ENCODE measurements at places on chromosomes 2 and 18. TPM values are rescaled to one million over a fixed set of nuclear protein-coding genes. Genes with fewer than 3 reads are reported as not detected.

HOXD12 gene
- 0.24 TPM for polyA plus RNA-seq

UCN gene
- polyA plus RNA-seq, result 0.59 TPM

RAB6C gene
- polyA plus RNA-seq, result 1.3 TPM

SERPINB2 gene
- 0.06 TPM for polyA plus RNA-seq

DNA sequence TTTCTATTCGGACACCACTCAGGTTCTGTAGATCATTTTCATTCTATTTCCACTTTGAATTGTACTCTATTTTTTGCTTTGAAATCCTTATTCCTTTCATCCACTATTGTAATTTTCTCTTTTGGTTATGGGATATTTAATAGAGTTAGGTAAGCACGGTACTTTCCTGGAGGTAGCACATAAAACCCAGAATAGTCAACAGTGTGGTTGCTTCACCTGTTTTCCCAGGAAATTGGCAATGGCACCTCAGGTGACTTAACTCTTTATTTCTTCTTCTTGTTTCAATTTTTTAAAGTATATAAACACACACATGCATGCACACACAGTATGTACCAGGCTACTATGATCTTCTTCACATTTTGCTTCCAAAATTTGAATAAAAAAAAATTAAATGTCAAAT lies 682.0 kb upstream of the TMEFF2 start:
- DNase-seq, result no peak

- no peak for DNase-seq
Observed at GRCh38 chr18:45290364-45290763, 324.9 kb upstream of the SLC14A2 start.

GRCh38 chr2:226073496-226074160 lies 674.1 kb downstream of the NYAP2 start:
- no peak for DNase-seq

DNA sequence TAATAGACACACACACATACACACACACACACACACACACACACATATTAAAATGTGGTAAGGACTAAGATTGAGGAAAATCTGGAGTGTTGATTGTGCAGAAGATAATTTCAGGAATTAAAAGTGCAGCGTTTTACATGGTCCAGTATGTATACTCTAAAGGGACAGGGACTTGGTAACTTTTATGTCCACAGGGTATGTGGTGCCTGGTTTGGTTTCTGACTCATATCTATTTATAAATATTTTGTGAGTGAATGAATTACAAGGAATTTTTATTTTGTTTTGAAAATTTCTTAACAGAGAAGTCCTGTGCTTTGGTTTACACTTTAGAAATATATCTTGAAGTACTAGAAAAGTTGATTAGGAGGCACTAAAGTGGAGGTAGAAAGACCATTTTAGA lies 287.7 kb upstream of the NXPH2 start:
- DNase-seq, result no peak

DNA sequence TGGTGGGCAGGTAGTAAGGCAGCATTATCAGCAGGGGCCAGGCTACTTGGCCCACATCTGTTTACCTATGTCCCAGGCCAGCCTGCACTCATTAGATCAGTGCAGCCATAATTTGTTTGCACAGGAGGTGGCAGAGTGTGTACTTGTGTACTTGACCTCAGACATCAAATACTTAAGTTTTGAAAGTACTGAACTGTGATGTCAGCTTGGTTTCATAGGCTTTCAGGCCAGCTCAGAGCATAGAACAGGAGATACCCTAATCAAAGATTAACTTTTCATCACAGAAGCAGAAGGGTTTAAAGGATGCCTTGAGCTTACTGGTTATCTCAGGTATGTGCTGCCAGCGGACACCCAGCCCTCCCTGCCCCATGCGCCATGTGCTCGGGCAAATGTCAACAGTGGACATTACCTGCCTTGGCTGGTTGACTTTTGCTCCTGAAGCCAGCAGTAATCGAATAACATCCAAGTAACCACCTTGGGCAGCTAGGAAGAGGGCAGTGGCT lies 33.2 kb downstream of the ANKRD29 start:
- no peak for DNase-seq

DNA sequence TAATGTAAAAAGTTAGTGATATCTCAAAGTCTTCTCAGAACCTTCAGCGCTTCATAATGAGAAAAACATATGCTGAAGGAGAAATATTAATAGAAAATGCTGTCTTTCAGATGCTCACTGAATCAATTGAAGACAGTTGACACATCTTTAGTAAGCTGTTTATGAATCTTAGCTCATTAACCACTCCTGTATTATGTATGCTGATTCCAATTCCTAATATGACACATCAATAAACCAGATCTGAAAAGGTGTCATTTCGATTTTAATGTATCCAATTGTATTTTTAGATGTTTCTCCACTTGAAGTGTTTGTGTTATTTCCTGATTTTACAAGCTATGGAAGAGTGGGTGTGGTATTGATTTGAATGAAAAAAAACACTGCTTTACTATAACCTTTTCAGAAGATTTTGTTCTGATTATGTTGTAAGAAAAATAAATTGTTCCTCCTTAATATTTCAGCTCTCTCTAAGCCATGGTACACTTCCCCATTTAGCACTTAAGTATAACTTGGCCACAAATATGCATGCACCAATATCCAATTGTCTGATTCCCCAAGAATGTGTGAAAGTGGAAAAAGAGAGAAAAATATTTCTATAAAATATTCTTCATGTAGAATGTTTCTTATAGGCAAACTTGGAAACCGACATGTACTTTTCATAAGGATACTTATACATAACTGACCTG lies 569.8 kb downstream of the ARHGAP15 start:
- no peak for DNase-seq

GRCh38 chr2:219220652-219221402 lies 2.1 kb upstream of the ABCB6 start:
- no peak for DNase-seq
